ENCODE measurements at places on chromosomes 11 and 22.

- DNase-seq: peak; percentile 66
Measured at GRCh38 chr11:88414385-88414861, 76.9 kb upstream of the CTSC start.

DNA sequence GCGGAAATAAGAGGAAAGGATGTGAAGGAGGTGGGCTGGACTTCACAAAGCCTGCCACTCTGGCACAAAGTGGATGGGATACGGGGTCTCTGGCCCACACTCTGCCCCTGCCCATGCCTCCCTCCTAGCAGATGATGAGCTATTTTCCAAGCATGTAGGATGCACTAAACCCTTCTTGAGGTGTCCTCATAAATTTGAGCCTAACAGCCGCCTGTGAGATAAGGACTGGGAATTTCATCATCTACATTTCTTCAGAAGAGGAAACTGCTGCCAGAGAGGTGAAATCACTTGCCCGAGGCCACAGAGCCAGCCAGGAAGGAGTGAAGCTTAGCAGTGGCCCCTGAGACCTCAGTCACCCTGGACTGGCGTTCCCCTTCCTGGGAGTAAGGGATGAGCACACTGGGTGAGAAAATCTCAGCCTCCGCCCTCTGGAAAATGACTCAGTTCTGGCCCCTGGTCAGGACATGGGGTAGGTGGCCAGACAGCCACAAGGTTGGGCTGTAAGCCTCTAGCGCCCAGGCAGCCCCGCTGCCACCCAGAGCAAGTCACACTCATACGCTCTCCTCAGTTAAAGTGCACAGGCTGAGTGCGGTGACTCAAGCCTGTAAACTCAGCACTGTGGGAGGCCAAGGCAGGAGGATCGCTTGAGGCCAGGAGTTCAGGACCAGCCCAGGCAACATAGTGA is 27.9 kb downstream of the MB start:
- peak; percentile 84 for DNase-seq

- DNase-seq: no peak
Measured at GRCh38 chr22:50083462-50084079, 1.7 kb downstream of the MLC1 start.

DNA sequence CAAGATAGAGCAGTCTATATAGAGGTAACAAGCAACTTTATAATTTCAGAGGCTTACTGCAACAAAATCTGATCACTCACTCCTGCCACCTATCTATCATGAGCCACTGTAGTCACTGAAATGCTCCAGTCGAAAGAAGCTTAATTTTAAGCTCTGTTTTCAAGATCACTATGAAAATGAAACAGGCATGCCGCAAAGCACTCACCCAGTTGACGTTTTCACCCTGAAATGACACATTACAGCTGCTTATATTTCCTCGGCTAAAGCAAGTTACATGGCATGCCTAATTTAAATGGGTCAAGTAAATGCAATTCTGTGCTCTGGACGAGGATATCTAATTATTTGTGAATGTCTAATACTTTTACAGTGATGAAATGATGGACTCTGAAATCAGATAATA is 616.3 kb downstream of the FAM181B start:
- no peak for DNase-seq

- DNase-seq: no peak
Measured at GRCh38 chr11:1919391-1920127, at the start of gene TNNT3. TSS of gene TNNT3 (plus strand) at chr11:1919703. CDS start at chr11:1922875, 3,172 bp downstream.

- no peak for DNase-seq
Measured at GRCh38 chr11:57353852-57354251, 15.7 kb downstream of the P2RX3 start.

DNA sequence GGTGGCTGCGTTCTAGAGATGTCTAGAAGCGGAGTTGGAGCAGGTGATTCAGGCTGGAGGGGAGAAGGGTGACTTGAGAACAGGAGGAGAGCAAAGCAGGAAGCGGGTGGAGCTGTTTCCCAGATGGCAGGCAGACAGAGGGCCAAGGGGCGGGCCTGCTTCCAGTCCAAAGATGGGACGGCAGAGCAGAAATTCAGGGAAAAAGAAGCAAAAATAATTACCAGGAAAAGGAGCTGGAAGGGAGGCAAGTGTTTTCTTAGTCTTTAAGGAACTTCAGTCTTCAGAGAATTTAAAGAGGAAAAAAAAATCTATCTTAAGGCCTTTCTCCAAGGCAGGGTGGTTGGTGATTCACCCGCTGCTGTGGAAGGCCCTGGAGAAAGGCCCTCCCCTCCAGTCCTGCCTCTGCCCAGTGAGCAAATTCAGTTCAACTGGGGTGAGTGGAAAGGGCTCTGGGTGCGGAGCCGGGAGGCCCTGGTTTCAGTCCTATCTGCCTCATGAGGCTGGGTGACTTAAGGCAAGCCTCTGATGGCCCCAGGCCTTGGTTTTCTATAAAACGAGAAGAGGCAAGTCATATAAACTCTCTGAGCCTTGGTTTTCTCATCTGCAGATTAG is 4.5 kb upstream of the CREB3L1 start:
- no peak for DNase-seq

- no peak for DNase-seq
Measured at GRCh38 chr11:61082931-61083531, 19.3 kb upstream of the CD5 start.

- no peak for DNase-seq
Measured at GRCh38 chr11:97832451-97832850, 1188.3 kb upstream of the CNTN5 start.

DNA sequence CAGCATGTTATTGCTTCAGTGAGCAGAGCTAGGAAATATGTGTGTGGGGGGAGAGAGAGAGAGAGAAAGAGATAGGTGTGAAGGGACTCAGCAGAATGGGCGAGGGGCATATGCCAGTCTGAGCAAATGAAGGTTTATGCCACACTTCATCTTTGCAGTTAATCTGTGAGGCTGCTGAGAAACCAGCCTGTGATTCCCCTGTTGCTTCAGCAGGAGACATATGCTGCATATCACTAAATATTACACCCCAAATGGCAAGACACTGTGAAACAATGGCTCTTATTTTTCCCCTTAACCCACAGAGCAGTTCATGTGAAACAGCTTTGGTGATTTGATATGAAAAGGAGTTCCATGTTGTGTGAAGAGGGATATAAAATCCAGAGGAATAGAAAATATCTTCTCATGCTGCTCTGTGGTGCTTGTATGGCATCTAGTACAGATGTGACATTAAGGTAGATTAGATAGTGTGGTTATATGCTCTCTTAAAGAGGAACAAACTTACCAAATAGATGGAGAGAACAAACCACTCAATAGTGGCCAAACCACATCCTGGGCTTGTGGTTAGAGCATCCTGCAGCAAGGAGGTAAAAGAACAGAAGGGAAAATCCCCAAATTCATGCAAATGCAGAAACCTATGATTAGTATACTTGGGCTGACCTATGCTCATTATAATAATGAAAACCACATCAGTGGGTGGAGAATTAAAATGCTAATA is 864.2 kb downstream of the FAM181B start:
- DNase-seq: peak; percentile 85

DNA sequence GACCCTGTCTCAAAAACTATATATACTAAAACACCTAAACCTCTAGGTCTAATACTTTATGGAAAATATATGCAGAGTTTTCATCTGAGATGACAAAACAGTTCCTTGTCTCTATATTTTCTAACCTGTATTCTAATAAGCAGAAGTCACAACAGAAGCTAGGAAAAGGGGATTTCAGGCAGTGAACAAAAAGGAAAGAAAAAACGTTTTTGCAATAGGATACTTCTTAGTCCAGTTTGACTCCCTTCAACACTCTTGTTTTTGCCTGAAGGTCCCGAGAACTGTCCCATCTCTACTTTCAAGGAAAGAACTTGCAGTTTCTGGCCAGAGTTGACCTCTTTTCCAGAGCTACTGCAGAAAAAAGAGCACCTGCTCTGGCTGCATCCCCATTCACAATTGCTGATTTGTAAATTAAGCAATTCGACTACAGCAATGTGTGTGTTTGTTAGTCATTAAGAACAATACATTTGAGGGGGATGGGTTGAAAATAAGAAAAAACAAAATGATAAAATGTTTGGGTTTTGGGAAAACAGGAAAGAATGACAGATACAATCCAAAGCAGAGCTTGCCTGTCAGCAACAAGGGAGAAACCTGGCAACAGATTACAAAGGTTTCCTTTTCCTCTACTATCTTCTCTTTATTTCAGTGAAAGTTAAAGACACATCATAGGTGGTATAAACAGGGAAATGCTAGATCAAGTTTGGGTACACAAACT is 160.0 kb downstream of the FCHSD2 start:
- no peak for DNase-seq

GRCh38 chr11:69086152-69087132 is 37.7 kb downstream of the TPCN2 start:
- no peak for DNase-seq

DNA sequence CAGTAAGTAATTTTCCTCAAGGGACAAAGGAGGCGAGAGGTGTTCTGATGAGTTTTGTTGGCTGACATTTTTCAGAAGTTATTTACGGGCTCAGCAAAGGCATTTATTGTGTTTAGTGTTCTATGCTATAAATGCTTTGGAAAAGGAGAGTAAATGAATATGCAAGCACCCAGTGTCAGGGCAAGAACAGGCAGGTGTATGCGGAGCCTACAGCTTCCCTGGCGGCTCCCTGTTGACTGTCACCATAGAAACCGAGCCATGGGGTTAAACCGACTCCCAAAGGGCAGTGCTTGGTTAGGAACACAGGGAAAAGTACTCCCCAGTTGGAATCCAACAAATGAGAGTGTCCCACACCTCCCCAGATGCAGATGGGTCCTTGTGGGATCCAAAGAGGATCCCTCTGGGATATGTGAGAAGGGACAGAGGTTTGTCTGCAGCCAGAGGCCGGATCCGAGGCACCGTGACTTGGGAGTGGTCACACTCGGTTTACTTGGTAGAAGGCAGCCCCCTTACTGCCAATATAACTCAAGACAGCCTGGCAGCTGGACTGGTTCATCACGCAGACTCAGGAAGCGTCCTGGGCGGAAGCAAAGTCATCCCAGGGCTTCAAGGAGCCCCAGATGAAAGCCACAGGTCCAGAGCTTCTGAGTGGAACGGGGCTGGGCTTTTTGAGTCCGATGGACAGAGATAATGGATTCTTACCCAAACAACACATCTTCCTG is 329.7 kb downstream of the CTTN start:
- DNase-seq: no peak

- no peak for DNase-seq
Measured at GRCh38 chr11:71500601-71501021, 26.5 kb upstream of the KRTAP5-7 start.

DNA sequence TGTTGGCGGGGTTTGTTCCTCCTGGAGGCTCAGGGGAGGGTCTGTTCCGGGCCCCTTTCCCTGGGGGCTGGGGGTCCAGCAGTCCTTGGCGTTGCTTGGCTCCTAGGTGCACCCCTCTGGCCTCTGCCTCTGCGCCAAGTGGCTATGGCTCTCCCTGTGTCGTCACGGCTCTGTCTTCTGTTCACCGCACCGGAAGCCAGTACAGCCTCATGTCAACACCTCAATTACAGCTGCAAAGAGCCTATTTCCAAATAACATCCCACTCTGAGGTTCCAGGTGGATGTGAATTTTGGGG is 64.8 kb downstream of the CELSR1 start:
- DNase-seq: no peak

- no peak for DNase-seq
Measured at GRCh38 chr11:45805305-45806071, 539 bp downstream of the SLC35C1 start.

GRCh38 chr22:44578516-44579230 is 80.6 kb upstream of the RTL6 start:
- DNase-seq: no peak

DNA sequence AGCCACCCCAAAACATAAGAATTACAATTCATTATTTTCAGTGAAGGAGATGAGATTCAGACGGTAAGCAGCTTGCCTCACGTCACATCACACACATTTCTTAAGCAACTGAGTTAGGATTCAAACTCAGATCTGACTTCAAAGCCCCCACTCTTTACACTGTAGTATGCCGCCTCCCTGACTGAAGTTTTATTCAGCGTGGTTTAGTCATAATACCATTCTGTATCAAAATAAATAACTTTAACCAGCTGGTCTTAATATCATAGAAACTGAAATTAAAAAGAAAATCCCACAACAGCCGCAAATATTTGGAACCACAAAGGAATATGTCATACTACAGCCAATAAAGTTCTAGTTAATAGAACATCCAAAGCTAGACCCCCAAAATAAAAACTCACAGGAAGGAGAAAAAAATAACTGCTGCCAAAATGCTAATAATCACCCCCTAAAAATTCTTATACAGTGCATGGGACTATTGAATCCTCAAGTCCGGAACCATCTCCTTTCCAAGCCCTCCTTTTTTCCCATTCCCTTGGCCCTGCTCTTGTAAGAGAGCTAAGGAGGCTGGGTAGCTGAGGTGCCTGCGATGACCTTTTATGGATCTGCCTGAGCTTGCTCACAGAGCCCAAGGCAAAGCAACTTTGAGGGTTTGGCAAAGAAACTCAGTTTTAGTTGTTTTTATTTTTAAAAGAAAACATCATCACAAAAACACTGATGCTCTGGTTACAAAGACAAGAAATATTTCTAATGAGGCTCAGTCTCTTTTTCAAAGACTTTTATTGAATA is 334.5 kb downstream of the TTC28 start:
- DNase-seq: no peak

DNA sequence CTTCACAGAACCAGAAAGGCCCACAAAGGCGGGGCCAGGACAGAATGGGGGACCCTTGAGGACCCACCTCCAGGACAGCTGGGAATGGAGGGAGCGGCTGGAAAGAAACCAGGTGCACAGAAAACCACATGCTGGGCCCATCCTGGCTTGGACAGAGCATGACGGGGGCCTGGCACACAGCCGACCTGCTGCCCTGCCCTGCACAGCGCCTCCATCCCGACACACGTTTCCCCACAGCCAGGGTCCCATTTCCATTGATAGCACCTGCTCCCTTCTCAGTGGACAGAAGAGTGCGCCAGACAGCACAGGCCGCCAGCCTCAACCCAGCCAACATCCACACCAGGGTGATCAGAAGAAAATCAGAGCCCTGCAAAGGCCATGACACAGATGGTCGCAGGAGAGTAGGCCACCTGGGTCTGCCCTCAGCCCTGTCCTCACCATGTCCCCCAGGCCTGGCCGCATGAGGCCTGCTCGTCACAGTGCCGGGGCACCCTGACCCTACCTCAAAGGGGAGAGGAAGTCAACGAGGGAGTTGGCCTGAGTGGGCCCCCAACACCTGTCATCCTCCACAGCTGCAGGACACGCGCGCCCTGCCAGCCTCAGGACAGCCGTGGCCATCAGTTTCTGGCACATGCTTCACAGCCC is 28.1 kb downstream of the BRD1 start:
- no peak for DNase-seq

DNA sequence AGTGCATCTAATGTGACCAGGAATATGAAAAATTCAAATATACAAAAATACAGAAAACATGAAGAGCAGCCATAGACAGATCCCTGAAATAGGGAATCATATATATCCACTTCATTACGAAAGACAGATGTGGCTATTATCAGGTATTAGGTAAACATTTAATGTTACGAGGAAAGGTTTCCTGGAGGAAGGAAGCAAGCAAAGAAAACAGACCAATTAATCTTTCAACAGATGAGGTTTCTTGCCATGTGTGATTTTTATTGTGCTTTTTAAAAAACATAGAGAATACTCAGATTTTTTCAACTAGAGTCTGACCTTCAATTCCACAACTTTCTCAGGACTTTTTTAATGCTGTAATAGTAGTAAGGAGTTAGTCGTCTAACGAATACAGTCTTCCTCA is 24.3 kb upstream of the GAB2 start:
- no peak for DNase-seq
